Activated T-cell treated with anti-CD3 and anti-CD28 coated beads for 48 hours (primary cell): ENCODE measurements at places on chromosomes 11 and 22.

DNA sequence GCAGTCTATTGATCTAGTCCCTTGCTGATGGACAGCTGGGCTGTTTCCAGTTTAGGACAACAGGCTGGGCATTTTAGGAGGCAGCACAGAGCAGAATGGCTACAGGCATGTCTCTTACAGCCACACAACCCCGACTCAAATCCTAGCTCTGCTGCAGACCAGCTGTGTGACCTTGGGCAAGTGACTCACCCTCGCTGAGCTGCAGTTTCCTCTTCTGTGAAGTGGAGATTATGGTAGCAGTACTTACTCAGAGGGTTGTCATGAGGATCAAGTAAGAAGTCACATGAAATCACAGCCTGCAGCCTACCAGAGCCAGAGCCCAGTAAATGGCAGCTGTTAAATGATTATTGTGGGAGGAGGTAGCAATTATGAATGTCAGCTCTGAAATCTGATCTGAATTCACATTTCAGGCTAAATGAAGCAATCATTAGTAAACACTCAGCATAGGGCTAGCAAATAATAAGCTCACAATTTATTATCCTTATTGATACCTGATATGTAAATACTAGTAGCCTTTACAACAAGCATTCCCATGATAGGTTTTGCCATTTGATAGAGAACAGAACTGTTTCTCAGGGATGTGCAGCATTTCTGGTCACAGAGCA, 58.9 kb downstream of the MYEOV start:
- DNase-seq = peak; percentile 47

GRCh38 chr11:60281485-60281884, 1.0 kb downstream of the MS4A4A start:
- no peak for DNase-seq

DNA sequence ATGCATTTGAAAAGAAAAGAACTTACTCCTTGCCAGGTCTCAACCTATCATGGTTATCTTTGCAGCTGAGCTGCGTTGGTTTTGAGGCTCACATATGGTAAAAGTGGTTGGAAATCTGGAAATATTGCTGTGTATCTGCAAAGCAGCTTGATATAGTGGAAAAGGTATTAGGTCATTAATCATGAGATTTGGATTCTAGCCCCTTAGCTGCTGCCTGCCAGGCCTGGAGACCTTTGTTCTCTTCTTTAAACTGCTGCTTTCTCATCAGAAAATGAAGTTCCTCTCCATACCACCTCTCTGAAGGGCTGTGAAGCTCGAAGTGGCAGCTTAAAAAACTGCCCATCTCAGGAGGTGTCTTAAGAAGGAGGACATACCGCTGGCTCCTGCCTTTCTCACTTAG, 5.7 kb downstream of the PPARA start:
- DNase-seq = no peak

DNA sequence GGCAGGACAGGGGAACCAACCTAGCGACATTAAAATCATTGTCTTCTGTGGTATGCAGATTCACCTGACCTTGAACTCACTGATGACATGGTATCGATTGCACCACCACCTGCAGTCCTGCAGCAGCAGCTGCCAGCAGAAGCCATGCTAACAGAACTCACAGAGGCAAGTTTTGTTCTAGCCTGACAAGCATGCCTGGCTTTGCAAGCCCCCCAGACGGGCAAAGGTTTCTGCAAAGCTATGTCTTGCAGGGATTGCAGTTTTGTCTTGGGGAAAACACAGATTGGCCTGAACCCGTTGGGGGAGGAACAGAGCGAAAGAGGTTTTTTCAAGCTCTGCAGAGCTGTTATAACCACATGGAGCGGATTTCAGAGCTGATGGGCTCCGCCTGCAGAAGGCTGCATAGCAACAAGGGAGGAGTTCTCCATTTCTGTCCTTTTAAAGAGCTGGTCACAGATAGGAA, 221.0 kb downstream of the HIPK3 start:
- DNase-seq = no peak

GRCh38 chr11:2213384-2213842, 41.8 kb upstream of the TH start:
- peak; percentile 23 for DNase-seq

GRCh38 chr22:47098554-47098953, 336.1 kb downstream of the TBC1D22A start:
- no peak for DNase-seq

DNA sequence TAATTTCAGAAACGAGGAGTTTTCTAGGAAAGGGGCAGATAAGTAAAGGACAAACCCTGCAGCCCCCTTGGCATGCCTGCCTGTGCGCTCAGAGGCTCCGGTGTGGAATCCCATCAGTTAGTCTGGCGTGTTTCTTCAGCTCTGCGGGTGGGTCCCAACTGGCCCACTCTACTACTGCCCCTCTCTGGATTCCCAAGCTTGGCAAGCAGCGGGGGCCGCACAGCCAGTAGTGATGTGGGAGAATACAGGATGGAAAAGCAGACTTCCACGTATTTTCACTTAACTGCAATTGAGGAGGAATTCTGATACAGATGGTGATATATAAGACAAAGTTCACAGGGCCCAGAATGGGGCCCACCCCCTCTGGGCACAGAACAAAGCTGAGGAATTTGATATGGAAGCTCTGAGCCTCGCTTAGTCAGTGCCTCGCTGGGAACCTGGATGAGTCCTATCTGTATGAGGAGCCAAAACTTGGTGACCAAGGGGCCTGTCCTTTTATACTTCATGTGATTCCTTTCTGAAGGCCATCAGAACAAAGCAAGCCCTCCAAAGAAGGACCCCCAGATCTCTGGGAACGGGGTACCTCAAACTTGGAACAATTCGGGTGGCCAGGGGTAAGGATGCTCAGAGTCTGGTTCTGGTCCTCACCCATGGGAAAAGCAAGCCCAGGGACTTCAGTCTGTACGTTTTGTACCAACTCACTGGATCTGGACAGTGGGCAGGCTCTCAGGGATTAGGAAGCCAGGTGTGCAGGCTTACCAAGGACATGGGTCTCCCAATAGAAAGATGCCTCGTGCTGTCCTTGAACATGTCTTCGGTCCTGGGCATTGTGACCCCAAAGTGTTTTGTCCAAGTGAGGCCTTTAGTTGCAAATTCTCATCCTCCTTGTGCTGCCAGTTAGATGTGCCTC, 26.0 kb downstream of the RELT start:
- no peak for DNase-seq

GRCh38 chr11:119099711-119100110, 1.9 kb downstream of the DPAGT1 start:
- no peak for DNase-seq

- DNase-seq = no peak
Measured at GRCh38 chr11:117191680-117192400, 7.3 kb upstream of the TAGLN start.

DNA sequence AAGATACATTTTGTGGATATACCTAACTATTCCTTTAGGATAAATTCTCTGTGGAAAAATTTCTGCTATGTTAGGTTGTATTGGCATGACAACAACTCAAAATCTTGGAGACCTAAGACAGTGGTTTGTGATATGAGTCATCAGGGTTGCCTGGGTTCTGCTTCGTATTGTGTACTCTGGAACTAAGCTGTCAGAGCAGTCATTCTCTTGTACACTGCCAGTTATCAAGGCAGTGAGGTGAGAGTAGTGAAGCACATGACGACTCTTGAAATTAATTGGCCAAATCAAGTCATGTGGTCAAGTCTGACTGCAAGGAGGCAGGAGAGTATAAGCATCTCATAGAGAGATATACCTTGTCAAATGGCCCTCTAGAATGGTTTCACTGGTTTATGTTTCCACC, 104.4 kb downstream of the FANCF start:
- no peak for DNase-seq

DNA sequence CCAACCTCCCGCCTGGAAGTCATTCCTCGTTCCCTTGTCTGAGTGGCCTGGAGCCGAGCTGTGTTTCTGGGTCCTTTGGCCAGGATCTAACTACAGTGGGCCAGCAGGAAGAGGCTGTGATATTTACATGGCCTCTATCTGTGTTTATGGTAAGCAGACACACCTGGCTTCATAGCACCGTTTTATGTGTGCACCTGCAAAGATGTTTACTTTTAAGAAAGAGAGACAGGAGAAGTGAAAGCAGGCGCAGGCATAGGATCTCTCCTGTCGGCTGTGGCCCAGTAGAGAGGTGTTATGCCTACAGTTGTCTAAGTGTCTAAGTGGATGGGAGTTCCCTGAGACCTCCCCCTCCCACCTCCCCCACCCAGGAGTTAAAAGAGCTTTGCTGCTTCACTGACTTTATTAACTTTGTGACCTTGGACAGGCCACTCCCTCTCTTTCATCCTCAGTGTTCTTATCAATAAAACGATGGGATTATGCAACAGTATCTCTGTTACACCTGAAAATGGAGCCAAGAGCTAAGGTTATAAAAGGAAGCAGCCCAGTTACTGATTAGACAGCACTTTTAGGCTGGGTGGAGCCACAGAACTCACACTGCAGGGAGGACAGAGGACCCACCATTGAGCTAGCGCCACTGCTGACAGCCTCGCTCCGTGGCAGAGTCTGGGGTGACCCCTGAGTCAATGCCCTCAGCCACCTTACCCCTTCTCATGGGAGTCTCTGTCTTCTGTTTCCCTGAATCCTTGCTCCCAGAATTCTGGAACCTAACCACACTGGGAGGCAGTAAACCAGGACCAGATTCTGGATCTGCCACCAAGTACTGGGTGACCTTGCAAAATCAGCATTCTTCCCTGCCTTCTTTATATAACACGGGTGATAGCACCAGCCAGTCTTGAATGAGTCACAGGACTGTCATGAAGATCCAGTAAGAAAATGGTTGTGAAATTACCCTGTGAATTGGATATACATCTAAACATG, 22.0 kb downstream of the ST14 start:
- no peak for DNase-seq

DNA sequence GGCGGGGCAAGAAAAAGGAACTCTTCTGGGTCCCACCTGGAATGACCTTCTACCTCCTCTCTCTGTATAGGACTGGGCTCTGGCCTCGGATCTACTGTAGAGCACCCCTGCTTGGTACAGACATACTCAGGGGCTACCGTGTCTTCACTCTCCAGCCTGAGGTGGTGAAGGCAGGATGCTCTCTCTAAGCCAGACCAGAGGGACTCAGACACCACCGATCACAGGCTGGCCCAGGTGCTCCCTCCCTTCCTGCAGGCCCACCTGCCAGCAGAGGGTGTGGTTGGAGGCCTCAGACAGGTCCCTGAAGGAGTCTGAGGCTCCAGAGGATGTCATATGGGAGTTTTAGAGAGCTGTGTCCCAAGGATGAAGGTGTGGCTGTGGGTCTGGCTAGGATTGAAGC, 4.1 kb downstream of the NHERF4 start:
- no peak for DNase-seq

DNA sequence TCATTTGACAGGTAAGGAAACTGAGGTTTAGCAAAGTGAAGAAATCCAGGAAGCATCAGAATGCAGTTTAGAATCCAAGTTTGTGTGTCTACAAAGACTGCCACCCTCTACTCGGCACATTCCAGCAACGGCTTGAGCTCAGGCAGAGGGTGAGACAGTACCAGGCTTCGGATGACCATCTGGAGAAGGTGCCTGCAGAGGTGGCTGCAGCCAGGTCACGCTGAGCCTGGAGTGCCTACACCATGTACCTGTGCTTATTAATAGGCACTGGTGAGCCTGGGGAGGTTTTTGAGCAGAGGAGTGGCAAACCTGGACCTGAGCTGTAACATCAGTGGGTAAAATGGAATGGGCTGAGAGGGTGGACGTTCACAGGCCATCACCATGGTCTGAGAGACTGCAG, 4.7 kb downstream of the FXYD6 start:
- DNase-seq = no peak

GRCh38 chr11:4095509-4096230, 1.1 kb downstream of the RRM1 start:
- DNase-seq = no peak

DNA sequence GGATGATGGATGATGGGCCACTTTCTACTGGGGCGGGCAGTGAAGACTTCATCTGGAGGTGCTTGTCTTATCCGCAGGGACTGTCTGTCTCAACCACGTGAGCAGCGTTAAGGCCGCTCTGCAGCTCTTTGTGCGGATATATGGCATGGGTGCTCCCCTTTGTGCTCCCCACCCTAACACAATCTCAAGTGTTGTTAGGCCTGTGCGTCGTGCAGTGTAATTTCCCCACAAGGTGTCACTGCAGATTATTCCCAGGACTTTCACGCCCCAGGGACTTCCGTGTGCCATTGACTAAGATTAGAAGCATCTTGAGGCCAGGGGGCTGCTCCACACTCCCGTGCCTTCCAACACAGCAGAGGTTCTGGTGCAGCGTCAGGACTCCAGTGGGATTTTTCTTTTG, 65.3 kb downstream of the TBC1D22A start:
- no peak for DNase-seq

GRCh38 chr11:5620651-5621521, 3.9 kb upstream of the TRIM34 start:
- no peak for DNase-seq

- no peak for DNase-seq
Measured at GRCh38 chr22:47421846-47422245, 659.4 kb downstream of the TBC1D22A start.

DNA sequence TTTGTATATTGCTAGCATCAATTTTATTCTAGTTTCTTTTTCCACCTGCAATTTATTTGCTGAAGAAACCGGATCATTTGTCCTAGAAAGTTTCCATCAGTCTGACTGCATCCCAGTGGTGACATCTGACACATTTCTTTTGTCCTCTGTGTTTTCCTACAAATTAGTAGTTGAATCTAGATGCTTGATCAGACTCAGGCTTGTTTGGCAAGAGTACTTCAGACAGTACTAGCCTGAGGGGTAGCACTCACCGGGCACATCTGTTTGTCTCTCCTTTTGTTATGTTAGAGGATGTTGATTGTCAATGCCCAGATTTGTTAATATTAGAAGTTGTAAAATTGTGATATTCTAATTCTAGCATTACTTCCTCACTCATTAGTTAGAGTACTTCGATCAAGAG, 204.8 kb downstream of the SWAP70 start:
- no peak for DNase-seq

DNA sequence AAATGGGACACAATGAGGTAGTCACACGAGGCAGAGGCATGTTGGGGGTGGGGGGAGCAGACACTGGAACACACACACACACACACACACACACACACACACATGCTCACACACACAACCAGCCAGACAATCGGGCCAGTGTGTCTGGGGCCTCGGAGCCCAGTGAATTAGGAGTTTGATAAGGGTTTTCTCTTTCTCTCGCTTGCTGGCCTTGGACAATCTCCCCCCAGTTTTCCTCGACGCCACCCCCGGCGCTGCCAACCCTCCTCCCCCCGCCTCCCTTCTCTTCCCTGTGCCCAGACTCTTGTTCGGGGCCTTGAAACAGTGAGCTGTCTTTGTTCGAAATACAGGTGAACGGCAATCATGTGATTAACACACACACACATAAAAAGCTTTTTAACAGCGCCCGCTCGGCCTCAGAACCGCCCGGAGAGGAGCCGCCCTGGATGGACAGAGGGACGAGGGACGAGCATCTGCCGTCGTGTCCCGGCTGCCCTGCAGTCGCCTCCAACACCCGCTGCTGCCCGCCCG, 1.5 kb upstream of the SOX10 start:
- no peak for DNase-seq

- DNase-seq = no peak
Measured at GRCh38 chr11:130206141-130206540, 46.6 kb downstream of the ST14 start.

GRCh38 chr11:109490953-109491635, 69.1 kb downstream of the C11orf87 start:
- DNase-seq = no peak

GRCh38 chr11:95155385-95155784, 65.7 kb downstream of the ENDOD1 start:
- DNase-seq = no peak

- no peak for DNase-seq
Measured at GRCh38 chr11:110901441-110901840, 189.2 kb upstream of the ARHGAP20 start.
